ENCODE measurements at places on chromosomes 7 and 10.

GRCh38 chr7:44395067-44395466 lies 69.7 kb upstream of the CAMK2B start:
- DNase-seq, result no peak

DNA sequence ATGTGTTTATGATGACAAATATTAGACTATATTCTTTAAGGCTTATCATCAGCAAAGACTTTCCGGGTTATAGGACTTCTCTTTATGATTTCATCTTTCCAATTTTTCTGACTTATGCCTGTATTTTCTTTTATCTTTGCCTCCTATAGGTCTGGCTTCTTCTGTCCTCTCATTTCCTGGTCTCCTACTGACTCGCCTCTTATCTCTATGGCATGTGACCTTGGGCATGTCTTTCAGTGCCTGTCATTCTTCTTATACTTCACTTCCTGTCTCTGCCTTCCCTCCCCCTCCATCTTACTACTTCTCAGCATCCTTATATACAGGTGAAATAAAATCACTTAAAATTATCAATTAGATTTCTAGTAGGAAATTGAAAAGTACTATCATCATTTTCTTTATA lies 42.2 kb downstream of the PCDH15 start:
- DNase-seq, result no peak

DNA sequence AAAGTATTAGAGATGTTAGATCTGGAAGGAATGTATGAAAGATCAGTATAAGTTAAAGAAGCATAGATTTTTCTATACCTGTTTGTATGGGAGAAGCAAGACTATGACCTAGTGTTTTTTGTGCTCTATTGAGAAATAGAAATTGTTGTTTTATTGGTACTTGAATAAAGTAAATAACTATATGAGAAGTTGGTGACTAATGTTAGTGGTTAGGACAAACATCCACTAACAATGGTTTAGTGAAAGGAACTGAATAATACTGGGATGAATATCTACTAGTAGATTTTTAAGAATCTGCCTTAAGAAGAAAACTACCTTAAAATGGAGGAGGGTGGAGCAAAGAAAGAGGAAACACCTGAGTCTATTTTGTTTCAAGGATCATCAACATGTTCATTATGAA lies 521.1 kb upstream of the POT1 start:
- DNase-seq, result no peak

DNA sequence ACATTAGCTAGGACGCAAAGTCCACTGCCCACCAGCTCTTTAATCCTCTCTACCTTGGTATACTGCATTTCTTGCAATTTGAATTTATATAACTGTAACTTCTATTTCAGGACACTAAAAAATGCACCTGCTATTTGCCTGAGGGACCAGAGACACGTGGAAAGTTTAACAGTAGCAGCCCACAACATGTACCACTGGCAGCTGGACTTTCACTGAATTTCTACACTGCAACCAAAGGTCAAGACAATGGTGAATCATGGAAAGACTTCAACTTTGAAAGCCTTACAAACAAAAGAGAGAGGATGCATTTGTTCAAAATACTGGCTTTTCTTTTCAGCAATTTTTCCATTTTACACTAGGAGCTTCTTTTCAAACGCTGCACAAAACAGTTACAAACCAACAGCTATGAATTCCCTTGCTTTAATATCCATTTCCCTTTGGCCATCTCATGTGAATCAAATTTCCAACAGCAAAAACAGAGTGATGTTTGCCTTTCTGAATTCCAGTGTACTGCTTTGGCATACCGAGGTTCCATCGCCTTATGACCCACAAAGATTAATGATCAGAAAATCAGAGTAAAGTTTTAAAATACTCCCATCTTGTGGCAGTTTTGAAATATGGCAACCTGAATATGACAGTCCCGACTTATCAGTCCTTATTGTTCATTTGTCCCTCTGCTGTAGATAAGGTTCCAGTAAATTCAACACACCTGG lies 29.9 kb upstream of the HNRNPH3 start:
- DNase-seq, result peak; percentile 61

GRCh38 chr7:22628112-22628511 lies 98.9 kb upstream of the IL6 start:
- no peak for DNase-seq

DNA sequence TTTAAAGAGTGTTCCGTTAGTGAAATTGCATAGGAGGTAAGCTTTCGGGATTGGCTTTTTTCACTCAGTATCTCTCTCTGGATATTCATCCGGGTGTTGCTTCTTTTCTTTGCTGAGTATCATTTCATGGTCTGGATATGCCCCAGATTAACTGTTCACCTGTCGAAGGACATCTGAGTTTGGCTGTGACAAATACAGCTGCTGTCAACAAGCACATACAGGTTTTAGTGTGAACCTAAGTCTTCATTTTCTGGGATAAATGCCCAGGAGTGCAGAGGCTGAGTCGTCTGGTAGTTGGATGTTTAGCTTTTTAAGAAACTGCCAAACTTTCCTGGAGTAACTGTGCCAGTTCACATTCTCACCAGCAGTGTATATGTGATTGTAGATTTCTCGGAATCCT lies 5.6 kb downstream of the DOCK1 start:
- DNase-seq, result no peak

GRCh38 chr10:121753726-121754476 lies 155.7 kb upstream of the FGFR2 start:
- peak; percentile 90 for DNase-seq

- DNase-seq, result no peak
Observed at GRCh38 chr7:128876978-128877755, 14.5 kb downstream of the ATP6V1F start.

GRCh38 chr7:87566311-87566900 lies 34.3 kb downstream of the ABCB1 start:
- no peak for DNase-seq

DNA sequence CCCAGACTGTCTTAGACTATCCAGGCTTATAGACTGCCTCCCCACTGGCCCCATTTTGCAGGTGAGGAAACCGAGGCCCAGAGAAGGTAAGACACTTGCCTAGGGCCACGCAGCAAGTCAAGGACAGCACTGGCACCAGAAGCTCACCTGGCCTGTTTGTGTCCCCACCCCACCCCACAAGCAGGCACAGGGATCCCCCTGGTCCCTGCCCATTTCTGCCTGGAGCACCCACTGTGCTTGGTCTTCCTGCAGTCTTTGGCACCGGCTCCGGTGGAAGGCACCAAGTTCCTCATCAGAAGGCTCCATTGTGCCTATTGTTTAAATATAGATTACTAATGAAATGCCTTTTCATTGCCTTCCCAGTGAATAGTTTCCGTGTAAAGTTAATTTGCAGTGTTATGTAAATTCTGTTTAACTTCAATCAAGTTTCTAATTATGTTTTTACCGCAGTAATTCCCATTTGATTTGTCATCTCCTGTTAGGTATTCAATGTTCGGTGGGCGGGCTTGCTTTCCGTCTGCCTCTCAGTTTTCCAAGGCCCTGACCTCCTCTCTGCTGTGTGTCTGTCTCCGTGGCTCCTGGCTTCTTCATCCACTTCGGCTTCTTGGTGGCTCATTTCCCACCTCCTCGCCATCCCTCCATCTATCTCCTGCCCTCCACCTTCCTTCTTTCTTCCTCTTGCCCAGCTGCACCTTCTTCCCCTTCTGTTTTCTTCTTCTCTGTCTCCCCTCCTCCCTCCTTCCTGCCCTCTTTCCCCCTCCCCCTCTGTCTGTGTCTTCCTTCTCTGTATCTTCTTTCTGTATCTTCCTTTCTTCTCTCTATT lies 75.8 kb downstream of the ZMIZ1 start:
- peak; percentile 72 for DNase-seq

DNA sequence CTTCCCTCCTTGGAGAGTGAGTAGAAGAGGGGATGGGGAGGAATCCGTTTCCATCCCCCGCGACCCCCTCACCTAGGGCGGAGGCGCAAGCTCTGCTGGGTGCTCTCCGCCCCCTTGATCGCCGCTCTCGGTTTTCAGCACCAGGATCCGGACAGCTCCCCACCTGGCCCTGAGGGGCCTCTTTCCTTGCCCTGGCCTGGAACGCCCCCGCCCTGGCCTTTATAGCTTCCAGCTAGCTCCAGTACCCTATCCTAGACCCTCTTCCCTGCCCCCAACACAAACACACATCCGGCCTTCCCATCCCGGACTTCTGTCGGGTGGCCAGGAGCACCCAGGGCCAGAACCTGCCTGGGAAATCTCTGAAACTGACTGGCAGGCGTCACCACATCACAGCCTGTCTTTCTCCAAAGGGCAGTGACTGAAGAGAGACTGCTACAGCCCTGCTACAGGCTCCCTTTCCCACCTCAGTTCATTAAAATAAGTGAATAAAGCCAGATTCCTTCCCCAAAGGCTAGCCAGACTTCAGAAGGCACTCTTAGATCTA lies 72.3 kb upstream of the LEP start:
- peak; percentile 13 for DNase-seq

- DNase-seq, result peak; percentile 88
Observed at GRCh38 chr10:27716521-27716920, 29.1 kb downstream of the MKX start.
